Astrocyte (in vitro differentiated cells and primary cell): ENCODE measurements at places on chromosomes 4 and X. TPM values are rescaled to one million over a fixed set of nuclear protein-coding genes. Genes with fewer than 3 reads are reported as not detected.

GRCh38 chr4:6419452-6420028 is 52.9 kb downstream of the PPP2R2C start:
- no peak for DNase-seq
- no peaks in the 10 kb centered on the region for H3K36me3 ChIP-seq
- no peak overlapping the region for H3K4me3 ChIP-seq
- H3K27ac ChIP-seq = no peak overlapping the region
- no peaks in the 10 kb centered on the region for H3K4me1 ChIP-seq

- no peaks in the 10 kb centered on the region for H3K36me3 ChIP-seq
- H3K4me1 ChIP-seq = peaks cover 2% of the 10 kb centered on the region
- peak; percentile 27 for DNase-seq
- H3K27me3 ChIP-seq = no peaks in the 10 kb centered on the region
These were observed 2.8 kb upstream of the CLCN5 start for GRCh38 chrX:49919617-49920016.

DNA sequence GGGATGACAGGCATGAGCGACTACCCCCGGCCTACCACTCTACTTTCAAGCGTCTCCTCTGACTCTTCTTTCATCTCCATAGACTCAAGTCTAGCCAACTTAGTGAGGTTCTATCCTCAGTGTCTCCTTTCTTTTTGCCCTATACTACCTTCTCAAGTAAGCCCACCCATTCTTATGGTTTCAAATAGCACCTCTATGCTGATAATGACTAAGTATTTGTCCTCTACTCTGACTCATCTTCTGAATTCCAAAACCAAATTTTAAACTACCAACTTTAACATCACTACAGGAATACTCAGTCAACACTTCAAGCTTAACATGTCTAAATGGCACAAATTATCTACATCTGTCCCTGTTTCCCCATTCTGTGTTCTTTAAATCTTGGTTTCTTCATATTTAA is 47.8 kb downstream of the ELF2 start:
- H3K36me3 ChIP-seq = no peaks in the 10 kb centered on the region
- no peaks in the 10 kb centered on the region for H3K27me3 ChIP-seq
- no peak for DNase-seq
- H3K4me1 ChIP-seq = no peaks in the 10 kb centered on the region
- H3K27ac ChIP-seq = no peak overlapping the region
- H3K4me3 ChIP-seq = no peak overlapping the region

GRCh38 chr4:137651128-137651527 is 118.8 kb upstream of the PCDH18 start:
- no peak overlapping the region for H3K27ac ChIP-seq
- H3K4me1 ChIP-seq = peaks cover 5% of the 10 kb centered on the region
- no peaks in the 10 kb centered on the region for H3K27me3 ChIP-seq
- DNase-seq = peak; percentile 76

- no peaks in the 10 kb centered on the region for H3K27me3 ChIP-seq
- H3K4me1 ChIP-seq = no peaks in the 10 kb centered on the region
- no peak for DNase-seq
- H3K36me3 ChIP-seq = peaks cover 3% of the 10 kb centered on the region
These were observed 14.0 kb upstream of the ADAD1 start for GRCh38 chr4:122364700-122365404.

GRCh38 chrX:123603491-123603890 is 129.4 kb downstream of the THOC2 start:
- no peaks in the 10 kb centered on the region for H3K27me3 ChIP-seq
- H3K36me3 ChIP-seq = peaks cover 5% of the 10 kb centered on the region
- H3K4me1 ChIP-seq = no peaks in the 10 kb centered on the region
- no peak for DNase-seq
- no peak overlapping the region for H3K4me3 ChIP-seq

DNA sequence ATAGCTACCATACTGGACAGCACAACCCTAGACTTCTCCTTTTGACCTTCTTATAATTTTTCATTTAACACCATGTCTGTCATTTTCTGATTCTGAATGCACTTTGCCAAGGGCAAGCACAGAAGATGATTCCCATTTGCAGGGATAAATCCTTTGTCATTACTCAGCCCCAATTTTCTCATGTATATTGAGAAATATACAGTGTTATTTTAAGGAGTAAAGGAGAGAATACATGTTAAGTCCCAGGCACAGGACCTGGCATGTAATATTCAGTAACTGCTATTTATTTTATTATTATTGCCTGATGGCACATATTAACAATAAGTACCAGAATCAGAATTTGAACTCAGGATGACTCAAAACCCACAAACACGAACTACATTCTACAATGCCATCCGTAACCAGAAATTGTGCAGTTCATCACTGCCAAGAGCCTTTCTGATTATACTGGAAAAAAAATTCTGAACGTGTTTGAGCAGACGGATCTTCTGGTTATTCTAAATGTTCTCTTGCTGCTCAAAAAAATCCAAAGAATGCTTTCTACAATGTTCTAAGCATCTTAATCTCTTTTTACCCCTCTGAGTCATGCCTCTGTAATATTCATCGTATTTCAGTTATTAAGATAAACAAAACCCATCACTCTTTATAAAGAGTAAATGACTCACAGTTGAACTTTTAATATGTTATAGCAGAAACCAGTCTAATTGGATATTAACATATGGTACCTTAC is 170.0 kb downstream of the MID1 start:
- no peak overlapping the region for H3K4me3 ChIP-seq
- DNase-seq = peak; percentile 86
- no peaks in the 10 kb centered on the region for H3K27me3 ChIP-seq
- H3K36me3 ChIP-seq = peaks cover 5% of the 10 kb centered on the region
- peak overlapping the region; percentile 73 for H3K27ac ChIP-seq

DNA sequence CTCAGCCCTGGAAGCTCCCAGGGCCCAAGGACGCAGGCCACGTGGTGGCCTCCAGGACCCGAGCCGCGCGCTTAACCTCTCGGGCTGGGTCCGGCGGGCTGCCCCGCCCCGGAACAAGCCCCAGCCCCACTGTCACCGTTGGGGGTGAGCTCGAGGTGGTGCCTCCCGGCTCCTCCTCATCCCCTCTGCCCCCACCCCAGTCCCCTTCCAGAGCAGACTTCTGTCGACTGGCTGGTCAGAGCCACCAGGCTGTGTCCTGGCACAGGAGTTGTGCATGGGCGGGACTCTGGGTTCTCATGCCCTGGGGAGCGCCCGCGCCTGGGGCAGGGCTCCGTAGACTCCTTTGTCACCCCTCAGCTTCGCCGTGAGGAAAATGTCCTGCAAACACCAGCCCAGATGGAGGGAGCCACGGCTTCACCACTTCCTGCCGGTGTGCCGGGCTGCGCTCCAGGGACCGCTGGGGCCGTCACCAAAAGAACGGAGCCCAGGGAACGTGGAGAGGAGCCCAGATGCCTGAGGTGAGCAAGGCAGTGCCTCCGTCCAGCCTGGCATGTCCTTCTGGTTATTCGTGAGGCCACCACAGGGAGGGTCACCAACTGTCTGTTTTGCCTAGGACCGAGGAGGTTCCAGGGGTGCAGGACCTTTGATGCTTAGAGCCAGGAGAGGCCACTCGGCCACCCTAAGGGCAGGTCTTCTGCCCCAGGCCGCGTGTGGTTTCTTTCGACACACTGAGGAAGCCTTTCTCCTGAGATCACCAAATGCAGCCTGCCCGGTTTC is 7.1 kb upstream of the RGS12 start:
- peaks cover 5% of the 10 kb centered on the region for H3K27me3 ChIP-seq
- H3K36me3 ChIP-seq = no peaks in the 10 kb centered on the region
- H3K4me1 ChIP-seq = peaks cover 9% of the 10 kb centered on the region
- peak overlapping the region; percentile 13 for H3K4me3 ChIP-seq
- H3K27ac ChIP-seq = no peak overlapping the region
- DNase-seq = peak; percentile 69

- peaks cover 15% of the 10 kb centered on the region for H3K4me1 ChIP-seq
- peaks cover 28% of the 10 kb centered on the region for H3K36me3 ChIP-seq
- no peak overlapping the region for H3K4me3 ChIP-seq
- no peaks in the 10 kb centered on the region for H3K27me3 ChIP-seq
- H3K27ac ChIP-seq = no peak overlapping the region
- DNase-seq = peak; percentile 40
These were observed 70.0 kb downstream of the EVC start for GRCh38 chr4:5780831-5781480.

- peaks cover 78% of the 10 kb centered on the region for H3K36me3 ChIP-seq
- H3K4me3 ChIP-seq = no peak overlapping the region
- H3K27me3 ChIP-seq = no peaks in the 10 kb centered on the region
- no peaks in the 10 kb centered on the region for H3K4me1 ChIP-seq
- H3K27ac ChIP-seq = no peak overlapping the region
These were observed 47.2 kb downstream of the FAM114A1 start for GRCh38 chr4:38914854-38915253.

DNA sequence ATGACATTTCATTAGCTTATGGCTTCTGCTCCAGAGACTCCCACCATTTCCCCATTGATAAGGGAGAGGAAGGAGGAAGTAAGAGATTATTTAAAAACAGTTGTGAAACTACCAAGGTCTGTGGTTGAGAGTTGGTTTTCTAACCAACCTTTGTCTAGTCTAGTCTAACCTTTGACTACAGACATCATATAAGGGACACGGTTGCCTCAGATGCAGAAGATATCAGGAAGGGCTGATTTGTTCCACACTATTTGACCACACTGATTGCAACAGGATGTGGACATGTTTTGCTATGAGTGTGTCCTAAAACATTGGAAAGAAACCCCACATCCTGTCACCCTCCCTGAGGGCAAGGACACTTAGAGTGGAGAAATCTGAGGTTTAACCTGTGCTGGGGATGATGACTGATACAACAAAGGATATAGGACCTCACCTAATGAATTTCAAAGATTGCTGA is 53.0 kb downstream of the COQ2 start:
- no peaks in the 10 kb centered on the region for H3K27me3 ChIP-seq
- no peaks in the 10 kb centered on the region for H3K36me3 ChIP-seq
- no peak overlapping the region for H3K4me3 ChIP-seq
- H3K27ac ChIP-seq = no peak overlapping the region
- no peaks in the 10 kb centered on the region for H3K4me1 ChIP-seq
- DNase-seq = no peak

DNA sequence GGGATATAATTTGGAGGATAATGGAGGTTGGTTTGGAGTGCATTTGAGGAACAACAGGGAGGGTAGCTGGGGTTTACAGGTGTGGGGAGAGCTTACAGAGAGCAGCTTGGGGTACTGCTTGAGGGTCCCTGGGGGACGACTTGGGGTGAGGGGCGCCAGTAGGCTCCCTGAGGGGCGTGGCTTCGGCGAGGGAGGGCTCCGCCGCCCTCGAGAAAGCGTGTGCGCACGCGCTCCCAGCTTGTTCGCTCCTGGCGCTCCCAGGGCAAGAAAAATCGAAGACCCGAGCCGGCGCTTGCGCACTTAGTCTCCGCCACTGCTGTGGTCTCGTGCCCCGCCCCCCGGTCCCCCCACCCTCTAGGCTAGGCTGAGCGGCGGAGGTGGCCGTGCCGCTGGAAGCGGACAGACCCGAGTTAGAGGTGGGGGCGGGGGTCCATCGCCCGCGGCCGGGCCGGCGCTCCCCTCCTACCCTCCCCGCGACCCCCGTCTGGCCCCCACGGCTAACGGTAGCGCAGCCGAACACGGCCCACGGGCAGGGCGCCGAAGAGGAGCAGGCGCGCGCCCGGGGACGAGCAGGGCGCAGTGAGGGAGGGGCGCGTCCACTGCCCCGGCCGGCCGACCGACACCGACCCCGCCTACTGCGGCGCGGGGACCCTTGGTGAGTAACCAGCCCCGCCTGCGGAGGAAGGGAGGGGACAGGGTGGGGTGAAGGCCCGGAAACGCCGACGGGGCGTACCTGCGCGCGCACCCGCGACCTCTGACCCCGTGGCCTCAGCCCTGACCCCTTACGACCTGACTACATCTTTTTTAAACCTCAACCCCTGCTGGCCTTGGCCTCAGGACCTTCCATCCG is 5.4 kb upstream of the CCDC120 start:
- H3K4me3 ChIP-seq = peak overlapping the region; percentile 54
- H3K27me3 ChIP-seq = no peaks in the 10 kb centered on the region
- no peak overlapping the region for H3K27ac ChIP-seq
- DNase-seq = no peak
- H3K4me1 ChIP-seq = peaks cover 7% of the 10 kb centered on the region

DNA sequence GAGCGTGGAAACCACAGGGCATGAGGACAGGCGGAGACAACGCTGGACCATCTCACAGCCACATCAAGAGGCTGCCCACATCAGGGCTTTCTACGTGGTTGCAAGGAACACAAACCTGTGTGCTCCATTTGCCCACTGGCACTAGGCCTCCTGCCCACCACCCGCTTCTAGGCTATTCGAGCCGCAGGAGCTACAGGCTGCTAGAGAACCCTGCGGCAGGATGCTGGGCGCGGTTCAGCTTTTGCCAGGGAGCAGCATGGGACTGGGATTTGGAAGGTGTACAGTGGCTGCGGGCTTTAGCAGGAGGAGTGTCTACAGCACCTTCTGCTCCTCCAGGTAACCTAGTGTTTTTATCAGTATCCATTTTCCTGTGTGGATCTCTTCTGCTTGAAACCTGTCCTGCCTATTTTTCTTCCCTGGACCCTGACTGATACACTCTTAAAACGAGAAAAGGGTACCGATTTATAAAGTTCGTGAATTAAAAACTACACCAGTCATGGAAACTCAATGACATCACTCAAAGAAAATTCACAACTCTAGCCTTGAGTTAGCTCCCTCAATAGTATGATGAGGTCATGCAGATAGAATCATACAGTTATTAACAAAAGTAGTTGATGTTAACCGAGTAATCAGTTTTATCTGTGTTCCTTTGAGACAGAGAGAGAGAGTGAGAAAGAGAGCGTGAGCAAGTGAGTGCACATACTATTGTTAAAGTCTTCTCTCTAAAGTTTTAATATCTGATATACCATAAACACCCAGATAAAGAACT is 12.8 kb downstream of the NOP14 start:
- H3K27ac ChIP-seq = no peak overlapping the region
- H3K36me3 ChIP-seq = peaks cover 55% of the 10 kb centered on the region

DNA sequence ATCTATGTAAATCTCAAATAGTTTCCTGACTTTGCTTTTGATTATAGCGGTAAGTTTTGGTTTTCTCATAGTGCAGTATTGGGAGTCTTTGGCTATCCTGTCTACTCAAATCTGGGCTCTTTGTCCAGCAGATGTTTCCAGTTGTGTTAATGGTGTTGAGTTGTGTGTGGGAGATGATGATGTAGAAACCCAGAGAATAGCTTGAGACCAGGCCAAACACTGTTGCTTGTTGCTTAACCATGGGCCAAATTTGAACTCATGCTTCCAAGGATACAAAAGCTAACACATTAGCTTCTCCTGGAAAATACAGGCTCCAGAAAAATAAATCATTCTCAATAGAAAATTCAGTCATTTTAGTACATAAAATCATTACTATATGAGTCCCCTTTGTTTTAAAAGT is 82.6 kb upstream of the GYPA start:
- DNase-seq = no peak
- no peaks in the 10 kb centered on the region for H3K27me3 ChIP-seq
- no peak overlapping the region for H3K27ac ChIP-seq
- no peaks in the 10 kb centered on the region for H3K4me1 ChIP-seq

The HSFX2 gene
- 0.24 TPM in 1 of 2 replicates, not detected in the other for total RNA-seq

The GLRA2 gene
- not detected in 2 replicates for total RNA-seq

The PLS3 gene
- total RNA-seq = 310 and 313 TPM in 2 replicates

The GPR119 gene
- total RNA-seq = not detected in 2 replicates

The ITGB1BP2 gene
- 2.0 and 3.2 TPM in 2 replicates for total RNA-seq

The ZNF711 gene
- 10.8 and 12.5 TPM in 2 replicates for total RNA-seq

The POLN gene
- 3.1 and 3.6 TPM in 2 replicates for total RNA-seq

The GASK1B gene
- total RNA-seq = 25.8 and 34.2 TPM in 2 replicates

The TMEM164 gene
- 17.3 and 17.6 TPM in 2 replicates for total RNA-seq

The KCND1 gene
- 5.2 and 5.6 TPM in 2 replicates for total RNA-seq

The RAB33A gene
- 1.7 and 1.9 TPM in 2 replicates for total RNA-seq
